ENCODE measurements at places on chromosomes 2 and 18.
A peak's percentile ranks its signal among the peaks of the same experiment; 100 is the strongest.

- no peak for DNase-seq
These were observed 60.9 kb upstream of the MGAT5 start for GRCh38 chr2:134193006-134193405.

GRCh38 chr18:23585897-23586248, 433 bp downstream of the NPC1 start:
- DNase-seq = no peak

DNA sequence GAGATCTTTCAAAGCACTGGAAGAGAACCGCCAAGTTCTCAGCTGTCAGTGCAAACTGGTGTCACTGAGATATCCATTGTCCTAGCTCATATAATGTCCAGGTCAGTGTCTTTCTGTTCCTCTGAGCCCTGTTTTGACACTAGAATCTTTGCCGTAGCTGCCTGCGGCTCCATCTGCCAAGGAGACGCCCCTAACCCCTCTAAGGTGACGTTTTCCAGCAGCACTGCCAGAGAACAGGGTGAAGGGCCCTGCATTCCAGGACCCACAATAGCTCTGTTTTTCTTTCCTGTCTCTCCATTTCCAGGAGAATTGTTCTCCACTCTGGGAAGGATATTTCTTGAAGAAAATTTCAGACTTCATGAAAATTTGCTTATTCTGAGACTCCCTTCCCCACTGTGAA, 181.7 kb upstream of the SLC39A10 start:
- DNase-seq = no peak

DNA sequence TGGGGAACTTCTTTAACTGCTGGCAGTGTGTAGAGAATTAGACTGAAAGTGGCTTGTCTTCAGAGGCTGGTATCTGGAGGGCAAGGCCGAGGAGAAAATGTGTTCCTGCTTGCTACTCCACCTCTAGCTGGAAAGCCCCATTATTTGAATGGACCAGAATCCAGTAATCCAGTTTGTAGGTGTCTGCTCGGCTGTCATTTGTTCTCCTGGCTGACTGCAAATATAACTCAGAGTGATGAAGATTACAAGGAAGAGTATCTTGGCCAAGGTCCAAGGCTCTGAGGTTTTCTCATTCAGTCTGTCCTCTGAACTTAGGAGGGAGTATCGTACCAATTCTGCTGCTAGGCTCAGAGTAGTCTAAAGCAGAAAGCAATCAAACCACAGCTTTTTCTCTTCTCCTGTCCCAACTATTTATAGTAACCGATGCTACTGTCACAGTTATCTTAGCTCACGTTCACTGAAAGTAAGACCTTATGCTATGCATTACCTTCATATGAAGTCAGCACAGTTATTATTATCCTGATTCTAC, 228.6 kb downstream of the SETBP1 start:
- DNase-seq = no peak

- DNase-seq = peak; percentile 93
These were observed 3.8 kb downstream of the PROM2 start for GRCh38 chr2:95278051-95278471.

DNA sequence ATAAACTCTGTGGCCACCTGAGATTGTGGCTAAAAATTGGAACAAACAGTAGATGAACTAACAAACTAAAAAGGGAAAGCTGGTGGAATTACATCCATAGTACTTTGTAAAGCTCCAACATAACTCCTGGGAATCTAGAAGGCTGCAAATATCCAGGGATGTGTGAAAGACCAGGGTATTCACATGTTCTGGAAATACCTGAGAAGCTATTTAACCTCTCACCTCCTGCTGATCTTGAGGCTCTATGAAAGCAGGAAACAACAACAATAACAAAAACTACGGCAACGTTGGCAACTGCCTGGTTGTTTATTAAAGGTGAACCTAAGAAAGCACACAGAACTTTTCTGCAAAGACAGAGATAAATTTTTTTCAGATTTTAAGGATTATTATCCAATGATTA, 171.3 kb downstream of the CCDC178 start:
- no peak for DNase-seq

DNA sequence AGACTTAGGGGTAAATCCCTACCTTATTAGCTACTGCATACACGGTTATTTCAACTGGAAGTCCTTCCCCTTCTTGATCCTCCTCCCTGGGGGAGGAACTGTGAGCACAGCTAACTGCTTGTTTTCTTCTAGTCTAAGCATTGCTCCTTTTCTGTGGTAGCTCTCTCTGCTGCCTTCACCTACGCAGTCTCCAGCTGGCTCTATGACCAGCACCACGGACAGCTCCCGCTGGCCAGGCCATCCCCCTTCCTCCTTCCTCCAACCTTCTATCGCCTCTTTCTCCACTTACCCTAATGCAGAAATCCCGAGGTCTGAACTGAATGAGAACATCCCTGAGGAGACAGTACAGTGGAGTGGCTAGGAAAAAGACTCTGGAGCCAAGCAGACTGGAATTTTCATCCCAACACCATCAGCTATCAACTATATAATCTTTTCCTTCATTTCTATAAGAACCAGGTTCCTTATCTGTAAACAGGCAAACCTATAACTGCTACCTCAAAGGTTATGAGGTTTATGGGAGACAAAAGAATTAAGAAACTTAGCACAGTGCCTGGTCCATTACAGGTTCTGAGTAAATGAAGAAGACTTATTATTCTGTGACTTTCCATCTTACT, 4.7 kb upstream of the CFAP65 start:
- DNase-seq = peak; percentile 48

- DNase-seq = no peak
These were observed 644 bp downstream of the PTGR3 start for GRCh38 chr18:75208155-75208835.

DNA sequence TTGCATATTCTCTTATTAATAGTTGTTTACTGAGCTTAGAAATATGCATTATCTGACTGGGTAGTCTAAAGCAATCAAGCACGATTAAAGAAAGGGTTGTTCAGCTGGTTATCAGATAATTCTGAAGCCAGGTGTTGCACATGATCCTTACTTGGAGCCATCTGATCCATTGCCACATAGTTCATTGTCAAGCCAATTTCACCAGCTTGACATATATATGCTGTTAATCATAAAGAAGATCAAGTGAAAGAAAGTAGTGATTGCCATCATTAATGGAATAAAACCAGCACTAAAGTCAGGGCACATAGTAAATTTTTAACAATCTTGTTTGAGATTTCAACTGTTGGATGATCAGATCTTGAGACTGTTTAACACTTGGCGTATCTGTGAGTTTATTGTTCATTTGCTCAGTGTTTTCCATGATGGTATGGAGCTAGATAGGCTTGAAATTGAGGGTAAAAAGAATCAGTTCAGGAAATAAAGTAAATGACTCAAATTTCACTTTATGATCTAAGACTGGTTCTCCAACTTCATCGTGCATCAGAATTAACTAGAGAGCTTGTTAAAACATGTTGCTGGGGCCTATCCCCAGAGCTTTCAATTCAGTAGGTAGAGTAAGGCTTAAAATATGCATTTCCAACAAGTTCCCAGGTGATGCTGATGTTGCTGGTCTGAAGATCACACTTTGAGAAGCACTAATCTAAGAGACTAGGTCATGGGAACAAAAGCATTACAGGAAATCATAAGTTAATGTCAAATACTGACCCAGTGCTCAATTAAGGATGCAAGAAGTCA, 539.6 kb downstream of the SATB2 start:
- DNase-seq = peak; percentile 72

DNA sequence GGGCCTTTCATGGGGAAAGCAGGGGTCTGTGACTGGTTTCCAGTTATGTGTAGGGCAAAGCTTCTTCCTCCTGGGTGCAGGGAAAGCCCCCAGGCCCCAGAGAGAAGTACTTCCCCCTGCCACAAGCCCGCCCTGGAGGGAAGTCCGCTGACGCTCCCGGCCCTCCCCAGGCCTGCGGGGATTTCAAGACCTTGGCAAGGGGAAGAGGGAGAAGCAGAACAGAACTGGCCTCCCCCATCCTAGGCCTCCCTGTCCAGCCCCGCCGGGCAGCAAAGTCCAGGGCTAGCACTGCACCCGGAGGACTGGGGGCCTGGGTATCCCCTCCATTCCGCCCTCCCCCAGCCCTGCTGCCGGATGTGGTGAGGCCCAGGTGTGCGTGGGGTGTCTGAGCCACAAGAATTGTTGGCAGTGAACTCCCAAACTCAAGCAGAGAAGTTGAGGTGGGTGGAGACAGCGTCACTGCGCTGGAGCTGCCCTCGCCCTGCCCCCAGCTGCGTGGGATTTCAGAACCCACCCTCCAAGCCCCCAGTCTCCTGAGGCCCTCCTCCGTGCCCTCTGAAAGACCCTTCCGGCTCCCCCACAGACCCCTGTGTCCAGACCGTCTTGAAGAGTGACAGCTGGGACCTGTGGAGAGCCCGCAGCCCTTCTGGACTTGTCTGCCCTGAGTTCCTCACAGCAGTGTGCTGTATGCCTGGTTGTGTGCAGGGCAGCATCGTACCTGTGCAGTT, 1.1 kb upstream of the DUSP2 start:
- DNase-seq = no peak

DNA sequence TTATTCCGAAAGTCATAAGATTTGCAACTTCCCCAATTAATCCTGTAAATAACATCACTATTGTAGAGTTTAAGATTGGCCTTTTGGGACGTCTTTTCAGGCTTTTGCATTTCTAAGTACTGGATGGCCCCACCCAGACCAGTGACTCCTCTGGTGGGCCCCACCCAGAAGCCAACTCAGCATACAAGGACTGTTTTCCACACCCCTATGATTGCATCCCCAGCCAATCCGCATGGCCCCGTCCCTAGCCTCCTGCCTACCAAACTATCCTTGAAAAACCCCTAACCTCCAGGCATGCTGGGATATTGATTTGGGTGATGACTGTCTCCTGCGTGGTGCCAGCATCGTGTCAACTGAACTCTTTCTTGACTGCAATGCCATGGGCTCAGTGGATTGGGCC, 24.5 kb upstream of the TGIF1 start:
- DNase-seq = no peak

DNA sequence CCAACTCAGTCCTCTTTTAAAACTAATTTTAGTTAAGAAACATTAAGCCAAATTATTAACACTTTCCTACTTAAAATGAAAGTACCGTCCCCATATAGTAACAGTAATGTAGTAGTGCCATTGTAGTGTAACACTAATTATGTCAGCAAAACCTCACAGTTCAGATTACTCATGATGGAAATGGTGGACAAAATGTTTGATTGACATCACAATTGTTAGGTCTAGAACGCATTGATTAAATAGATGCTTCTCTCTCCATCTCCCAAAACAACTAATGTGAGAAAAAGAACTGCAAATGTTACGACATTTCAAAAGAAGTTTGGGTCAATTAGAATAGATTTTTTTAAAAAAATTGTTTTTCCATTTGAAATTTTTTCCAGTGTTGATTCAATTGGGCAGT, 1.2 kb upstream of the ATF2 start:
- DNase-seq = no peak

DNA sequence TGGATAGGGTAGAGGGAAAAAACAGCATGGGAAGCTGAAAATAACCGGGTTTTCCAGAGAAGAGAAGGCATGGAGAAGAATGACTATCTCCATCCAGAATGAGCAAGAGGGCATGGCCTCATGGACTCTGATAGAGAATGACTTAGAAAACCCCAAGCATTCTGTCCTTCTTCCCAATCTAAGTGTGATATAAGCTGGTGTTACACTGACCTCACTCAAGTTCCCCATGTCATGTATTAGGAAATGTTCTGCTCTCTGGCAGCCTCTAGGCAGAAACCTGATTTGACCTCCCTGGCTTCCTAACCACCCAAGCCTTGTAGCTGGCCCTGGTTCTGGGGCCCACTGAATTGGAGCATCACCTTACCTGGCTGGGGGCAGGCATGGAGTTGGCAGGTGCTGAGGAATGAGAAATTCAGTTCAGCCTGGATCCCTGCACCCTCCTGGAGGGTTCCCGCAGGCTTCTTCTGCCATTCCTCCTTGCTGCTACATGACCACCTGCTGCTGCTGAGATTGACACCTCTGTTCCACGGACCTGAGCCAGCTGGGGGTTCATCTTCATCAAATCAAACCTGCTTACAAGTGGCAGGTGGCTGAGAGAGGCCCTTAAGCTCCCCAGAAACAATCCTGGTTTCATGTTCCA, 5.2 kb upstream of the SIGLEC15 start:
- DNase-seq = no peak

GRCh38 chr18:34710458-34710914, 388 bp downstream of the DTNA start:
- DNase-seq = no peak

DNA sequence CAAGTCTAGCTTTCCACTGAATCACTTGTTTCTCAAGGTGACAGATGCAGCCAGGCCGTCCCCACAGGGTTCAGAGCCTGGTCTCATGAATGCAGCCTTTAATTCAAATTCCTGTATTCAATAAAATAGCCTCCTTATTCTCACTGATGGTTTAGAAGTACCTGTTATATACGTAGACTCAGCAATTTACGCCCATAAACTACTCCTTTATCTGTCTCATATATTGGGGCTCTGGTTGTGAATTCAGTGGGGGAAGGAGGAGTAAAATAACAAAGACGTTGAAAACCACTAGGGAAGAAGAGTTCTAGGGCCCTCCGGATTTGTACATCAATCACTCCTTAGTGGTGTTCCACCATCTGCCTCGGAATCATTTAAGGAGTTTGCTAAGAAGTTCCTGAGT, 1.7 kb downstream of the OBSL1 start:
- no peak for DNase-seq

GRCh38 chr2:241399941-241400922, 44.1 kb downstream of the FARP2 start:
- no peak for DNase-seq

DNA sequence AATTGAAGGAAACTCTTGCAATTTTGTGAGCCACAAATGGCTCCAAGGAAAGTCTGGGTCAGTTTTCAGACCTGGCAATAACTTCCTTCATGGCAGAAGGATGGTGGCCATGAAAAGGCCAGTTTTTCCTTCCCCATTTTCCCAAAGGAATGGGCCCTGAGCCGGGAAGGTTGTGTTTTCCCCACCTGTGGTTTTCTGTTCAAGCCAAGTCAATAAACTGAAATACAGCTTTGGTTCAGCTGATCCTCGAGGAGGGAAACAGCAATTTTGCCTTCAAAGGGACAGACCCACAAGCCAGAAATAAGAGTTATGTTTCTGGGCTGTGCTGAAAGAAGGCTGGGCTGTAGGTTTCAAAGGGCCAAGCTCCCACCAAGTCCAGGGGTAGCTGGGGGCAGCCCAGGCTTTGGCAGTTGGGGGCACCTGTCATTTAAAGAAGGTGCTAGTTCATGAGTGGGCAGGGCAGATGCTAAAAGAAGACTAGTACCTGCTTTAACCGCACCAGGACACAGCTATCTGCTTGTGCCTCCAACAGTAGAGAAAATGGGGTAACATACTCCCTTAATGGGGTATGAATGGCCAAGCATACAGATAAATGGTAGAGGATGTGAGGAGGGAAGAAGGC, 97.0 kb downstream of the TTC32 start:
- no peak for DNase-seq

- no peak for DNase-seq
These were observed 15.6 kb downstream of the TRABD2A start for GRCh38 chr2:84865181-84865783.

- peak; percentile 59 for DNase-seq
These were observed 13.0 kb upstream of the FAHD2A start for GRCh38 chr2:95389245-95390119.

GRCh38 chr2:200687922-200688920, 102.4 kb downstream of the AOX1 start:
- no peak for DNase-seq

- no peak for DNase-seq
These were observed 164.1 kb downstream of the PTGR3 start for GRCh38 chr18:75044791-75045190.

GRCh38 chr2:36246320-36246990, 109.1 kb upstream of the CRIM1 start:
- no peak for DNase-seq

- no peak for DNase-seq
These were observed 988 bp upstream of the KANSL1L start for GRCh38 chr2:210172219-210172575.
